ENCODE measurements at places on chromosomes 11 and 22.

DNA sequence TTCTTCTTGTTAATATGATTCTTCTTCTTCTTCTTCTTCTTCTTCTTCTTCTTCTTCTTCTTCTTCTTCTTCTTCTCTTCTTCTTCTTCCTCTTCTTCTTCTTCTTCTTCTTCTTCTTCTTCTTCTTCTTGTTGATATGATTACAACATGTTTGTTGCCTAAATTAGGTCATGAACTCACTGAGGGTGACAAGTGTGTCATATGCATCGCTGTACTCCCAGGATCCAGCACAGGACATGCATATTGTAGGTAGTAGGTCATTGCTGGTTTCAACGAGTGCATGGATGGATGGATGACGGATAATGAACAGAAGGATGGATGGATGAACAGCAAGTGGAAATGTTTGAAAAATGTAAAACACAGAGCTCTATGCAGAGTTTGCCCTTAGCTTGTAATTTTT is 14.9 kb upstream of the PVALB start:
- DNase-seq: no peak

DNA sequence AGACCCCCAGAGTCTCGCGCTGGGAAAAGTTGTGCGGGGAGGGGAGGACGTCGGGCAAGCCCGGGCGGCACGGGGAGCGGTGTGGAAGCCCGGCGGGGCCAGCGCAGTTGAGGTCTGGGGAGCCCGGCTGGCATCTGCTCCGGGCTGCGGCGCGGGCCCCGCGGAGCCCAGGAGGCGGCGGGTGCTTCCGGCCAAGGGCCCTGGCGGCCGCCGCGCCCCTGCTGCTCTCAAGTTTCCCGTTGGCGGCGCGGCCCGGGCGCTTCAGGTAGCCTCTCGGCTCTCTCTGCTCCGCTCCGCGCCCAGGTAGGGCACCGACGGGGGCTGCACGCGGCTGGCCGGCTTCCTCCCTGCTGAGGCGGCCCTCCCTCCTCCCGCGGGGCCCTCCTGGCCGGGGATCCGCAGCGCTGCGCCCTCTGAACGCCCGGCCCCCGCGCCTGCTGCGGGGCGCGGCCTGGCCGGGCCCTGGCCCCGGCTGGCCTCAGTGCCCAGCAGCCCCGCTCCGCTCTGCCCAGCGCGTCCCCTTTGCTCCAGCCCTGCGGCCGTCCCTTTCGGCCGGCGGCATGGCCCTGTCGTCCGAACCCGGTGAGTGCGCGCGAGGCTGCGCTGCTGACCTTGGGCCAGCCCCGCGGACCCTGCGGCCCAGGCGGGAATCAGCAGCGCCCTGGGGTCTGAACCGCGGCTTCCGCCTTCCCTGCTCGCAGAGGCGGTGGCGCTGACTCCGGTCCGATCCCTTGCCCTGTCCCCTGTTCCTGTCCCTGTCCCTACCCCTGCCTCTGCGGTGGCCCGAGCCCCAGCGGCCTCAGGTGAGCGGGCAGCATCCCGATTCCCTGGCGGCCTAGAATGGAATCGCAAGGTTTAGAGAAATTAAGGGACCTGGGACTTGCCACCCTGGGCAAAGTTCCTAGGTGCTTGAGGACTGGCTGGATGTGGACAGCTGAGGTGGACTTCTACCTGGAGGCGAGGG is 4.3 kb upstream of the AMPD3 start:
- DNase-seq: no peak

GRCh38 chr11:113906038-113906437 is 1.4 kb downstream of the HTR3B start:
- no peak for DNase-seq

DNA sequence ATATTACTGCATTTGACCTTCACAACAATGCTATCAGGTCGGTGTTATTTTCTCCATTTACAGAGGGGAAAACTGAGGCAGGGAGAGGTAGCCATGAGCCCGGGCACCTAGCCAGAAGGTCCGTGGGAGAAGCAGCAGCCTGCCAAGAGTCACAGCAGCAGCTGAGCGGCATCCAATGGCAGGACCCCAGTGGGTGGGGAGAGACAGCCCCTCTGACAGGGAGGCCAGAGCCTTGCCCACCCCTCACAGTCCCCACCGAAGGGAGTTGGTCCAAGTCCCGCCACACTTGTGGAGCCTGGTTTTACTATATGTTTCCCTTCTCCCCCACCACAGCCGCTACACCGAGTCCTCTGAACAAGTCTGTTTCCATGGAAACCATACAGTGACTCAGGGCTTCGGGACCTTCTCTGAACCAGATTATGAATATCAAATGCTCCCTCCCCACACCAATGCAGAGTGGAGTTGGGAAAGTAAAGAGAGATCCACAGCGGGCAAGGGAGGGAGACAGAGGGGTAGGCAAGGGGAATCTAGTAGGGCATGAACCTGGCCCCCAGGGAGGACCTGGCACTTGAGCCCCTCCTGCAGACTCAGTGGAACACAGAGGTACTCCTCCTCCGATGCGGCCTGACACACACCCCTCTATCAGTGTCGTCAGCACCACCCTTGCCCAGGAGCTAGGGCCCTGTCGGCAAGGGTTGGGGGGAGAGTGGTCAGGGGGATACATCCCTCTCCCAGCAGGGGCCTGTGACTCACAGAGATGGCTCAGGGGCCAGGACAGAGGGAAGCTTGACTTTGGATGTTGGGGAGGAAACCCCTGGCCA is 2.5 kb downstream of the CHST1 start:
- DNase-seq: peak; percentile 25

DNA sequence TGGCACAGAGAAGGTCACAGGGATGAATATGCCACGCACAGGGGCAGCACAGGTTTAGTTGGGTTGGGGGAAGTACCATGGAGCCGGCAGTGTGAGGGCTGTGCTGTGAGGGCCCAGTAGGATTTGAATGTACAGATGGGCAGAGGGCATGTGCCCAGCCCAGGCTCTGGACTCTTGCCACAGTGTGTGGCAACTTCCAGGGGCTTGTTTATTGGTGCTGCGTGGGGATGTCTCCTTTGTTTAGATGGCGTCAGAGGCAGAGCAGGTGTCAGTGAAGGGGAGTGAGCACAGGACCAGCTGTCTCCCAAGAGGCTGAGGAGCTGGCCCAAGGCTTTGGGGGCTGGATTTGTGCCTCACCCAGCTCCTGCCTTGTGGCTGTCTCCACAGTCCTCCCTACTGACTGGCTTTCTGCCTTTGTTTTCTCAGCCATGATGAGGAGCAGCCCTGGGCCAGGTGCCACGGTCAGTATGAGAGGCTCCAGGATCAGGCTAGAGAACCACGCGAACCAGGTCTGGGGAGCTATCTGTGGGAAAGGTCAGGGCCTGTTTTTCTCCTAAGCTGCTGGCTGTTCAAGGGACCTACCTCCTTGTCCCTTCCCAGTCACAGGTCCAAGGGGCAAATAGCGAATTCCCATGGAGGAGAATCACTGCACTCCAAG is 21.9 kb downstream of the SUN2 start:
- no peak for DNase-seq

DNA sequence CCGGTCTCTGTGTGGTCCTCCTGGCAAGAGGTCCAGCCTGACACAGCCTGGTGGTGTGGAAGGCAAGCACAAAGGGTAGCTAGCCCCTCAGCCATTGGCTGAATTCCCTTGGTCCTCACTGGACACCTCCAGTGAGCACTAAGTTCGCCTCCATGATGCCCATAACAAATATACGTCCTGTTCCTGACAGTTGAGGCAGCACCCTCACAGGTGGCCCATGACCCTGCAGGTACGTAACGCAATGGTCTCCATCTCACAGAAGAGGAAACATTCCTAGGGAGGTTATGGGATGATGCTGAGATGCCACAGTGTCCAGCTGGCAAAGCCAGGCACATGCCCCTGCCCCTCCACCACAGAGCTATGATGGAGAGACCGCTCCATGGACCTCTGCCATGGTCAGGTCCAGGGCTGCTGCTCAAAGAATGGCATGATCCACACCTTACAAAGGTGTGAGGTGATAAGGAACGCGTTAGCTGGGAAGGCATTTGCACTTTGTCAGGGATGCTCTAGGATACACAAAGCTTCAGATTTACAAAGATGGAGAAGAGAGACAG is 1.4 kb upstream of the GNAZ start:
- DNase-seq: no peak

DNA sequence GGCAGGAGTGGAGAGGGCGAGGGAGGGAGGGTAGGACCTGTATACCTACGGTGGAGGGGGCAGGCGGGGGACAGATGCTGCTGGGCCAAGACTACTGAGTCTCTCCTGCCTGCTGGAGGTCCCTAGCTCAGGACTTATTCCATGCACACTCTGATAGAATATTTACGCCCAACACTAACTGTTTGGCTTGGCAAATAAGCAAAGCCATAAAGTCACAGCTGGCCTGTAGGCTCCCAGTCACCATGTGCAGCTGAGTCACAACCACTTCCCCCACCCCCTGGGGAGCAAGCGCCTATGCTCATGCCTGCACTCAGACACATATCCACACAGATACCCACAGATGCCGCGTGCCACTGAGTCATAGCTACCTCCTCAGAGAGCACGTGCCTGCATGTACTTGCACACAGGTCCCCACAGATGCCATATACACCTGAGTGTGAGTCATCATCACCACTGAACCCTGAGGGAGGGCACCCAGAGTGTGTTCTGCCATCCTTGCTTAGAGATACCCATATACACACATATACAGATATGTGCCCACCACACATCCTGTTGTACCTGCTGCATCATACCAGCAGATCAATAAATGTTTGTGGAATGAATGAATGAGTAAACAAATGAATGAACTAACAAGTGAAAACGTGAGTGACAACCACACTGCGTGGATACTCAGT is 95.8 kb downstream of the SWAP70 start:
- DNase-seq: peak; percentile 94

- DNase-seq: no peak
Measured at GRCh38 chr11:30760345-30760744, 174.2 kb upstream of the MPPED2 start.

- no peak for DNase-seq
Measured at GRCh38 chr11:78684377-78684776, 109.7 kb upstream of the NARS2 start.

DNA sequence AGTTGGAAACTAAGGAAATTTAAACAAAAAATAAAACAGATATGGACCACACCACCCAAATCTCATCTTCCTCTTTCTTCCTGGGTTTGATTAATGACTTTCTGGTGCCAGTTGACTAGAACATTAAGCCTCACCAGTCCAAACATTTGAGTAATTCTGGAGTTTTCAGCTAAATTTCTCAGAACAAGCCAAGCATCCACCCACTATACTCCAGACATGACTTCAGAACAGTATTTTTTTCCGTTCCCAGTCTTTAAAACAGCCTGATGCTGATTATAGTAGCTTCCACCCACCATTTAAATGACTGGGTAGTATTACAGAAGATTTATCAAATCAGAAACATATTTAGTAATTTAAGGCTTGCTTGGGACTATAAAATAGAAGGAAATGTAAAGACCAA is 230.9 kb upstream of the UBASH3B start:
- no peak for DNase-seq

GRCh38 chr11:35047179-35047578 is 91.8 kb upstream of the CD44 start:
- DNase-seq: no peak

DNA sequence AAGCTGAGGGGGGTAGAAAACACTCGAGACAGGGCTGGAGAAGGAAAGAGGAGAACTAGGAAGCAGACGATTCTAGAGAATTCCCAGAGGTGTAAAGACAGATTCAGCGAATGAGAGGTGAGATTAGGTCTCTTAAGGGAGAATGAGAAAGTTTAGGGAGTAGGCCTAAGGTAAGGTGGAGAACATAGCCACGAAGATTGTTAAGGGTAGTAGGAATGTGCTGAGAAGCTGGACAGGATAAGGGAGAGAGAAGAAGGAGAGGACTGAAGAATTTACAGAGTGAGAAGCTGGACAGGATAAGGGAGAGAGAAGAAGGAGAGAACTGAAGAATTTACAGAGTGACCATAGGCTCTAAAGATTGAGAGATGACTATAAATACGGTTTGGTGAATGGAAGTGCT is 908 bp downstream of the PPME1 start:
- DNase-seq: no peak

DNA sequence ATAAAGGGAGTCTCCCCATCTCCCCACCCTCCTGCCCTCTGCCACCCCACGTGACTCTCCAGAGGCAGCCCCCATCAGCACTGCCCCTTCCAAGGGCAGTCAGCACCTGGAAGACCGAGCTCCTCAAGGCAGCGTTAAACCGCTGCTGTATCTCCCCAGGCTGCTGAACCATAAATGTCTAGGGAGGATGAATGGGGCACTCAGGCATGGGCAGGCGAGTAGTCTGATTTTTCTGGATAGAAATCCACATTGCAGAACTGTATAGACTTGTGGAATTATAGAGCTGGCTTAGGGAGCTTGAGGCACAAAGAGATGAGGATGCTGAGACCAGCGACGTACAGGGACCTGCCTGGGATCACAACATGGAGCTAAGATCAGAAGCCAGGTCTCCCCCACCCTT is 199.6 kb downstream of the CEP164 start:
- no peak for DNase-seq

DNA sequence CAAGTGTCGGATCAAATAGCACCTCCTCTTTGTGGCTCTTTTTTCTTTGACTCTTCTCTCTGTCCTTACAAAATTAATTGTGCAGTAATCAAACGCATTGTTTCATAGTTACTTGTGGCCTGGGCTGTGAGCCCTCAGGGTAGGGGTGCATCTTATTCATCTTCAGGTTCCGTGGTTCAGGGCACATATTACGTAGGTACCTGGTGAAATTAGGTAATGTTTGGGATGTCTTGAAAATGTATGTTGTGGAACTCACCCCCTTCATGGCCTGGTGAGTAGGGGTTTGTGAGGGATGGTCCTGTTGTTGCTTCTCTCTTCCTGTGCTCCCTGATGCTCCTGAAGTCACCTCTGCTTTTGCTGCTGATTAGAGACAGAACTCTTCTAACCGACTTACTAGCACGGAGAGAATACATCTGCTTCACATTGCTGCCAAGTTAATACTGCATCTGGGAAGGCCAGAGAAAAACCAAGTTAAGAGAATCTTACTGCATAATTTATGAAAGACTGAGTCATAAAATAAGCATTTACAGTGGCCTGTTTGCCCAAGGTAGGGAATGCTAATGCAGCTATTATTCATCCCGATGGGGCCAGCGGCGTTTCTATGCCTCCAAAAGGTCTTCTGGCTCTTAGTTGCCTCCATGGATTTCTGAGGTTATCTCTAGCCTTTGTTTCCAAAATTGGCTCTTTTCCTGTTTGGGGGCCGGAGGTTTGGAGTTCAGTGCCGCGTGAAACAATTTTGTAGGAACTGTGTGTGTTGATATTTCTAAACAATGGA is 66.9 kb downstream of the TBC1D22A start:
- DNase-seq: peak; percentile 58

GRCh38 chr11:65579291-65579690 is 3.4 kb downstream of the EHBP1L1 start:
- no peak for DNase-seq

Data from brain pericyte (primary cell).